ENCODE measurements at places on chromosomes 7 and 10.

GRCh38 chr10:11610826-11611247 is 613 bp downstream of the USP6NL start:
- no peak for DNase-seq

GRCh38 chr10:23412223-23412622 is 26.7 kb upstream of the OTUD1 start:
- no peak for DNase-seq

DNA sequence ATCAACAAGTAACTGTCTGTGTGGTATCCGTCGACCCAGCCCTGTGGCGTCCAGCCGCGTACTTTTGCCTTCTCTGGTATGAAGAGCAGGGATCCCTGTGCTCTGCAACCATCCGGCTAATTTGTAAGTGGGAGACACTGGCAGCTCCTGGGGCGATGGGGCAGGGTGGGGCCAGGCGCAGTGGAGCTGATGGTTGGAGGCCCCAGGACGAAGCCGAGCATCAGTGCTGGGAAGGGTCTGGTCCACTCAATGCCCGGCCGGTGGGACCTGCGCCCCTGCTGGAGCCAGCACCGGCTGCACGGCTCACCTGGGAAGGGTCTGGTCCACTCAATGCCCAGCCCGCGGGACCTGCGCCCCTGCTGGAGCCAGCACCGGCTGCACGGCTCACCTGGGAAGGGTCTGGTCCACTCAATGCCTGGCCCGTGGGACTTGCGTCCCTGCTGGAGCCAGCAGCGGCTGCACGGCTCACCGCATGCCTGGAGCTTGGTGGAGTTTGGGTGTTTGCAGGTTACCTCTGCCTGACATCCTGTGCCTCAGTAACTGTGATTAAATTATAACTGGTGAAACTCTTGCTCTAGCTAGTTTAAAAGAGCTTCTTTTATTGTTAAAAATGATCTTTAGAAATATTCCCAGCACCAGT is 96.1 kb downstream of the NKX6-2 start:
- DNase-seq = no peak

GRCh38 chr7:130006771-130007170 is 44.4 kb downstream of the ZC3HC1 start:
- DNase-seq = no peak
